ENCODE measurements at places on chromosomes 3 and 15. TPM values are rescaled to one million over a fixed set of nuclear protein-coding genes. Genes with fewer than 3 reads are reported as not detected.

Gene LRRC58
- total RNA-seq, result 25.5 TPM

Gene ANKRD63
- not detected for total RNA-seq

Gene RARB
- total RNA-seq, result not detected

Gene CLDN18
- total RNA-seq, result not detected

Gene EPHA6
- total RNA-seq, result not detected

Gene C3orf22
- total RNA-seq, result not detected

Gene ALPK3
- total RNA-seq, result 0.18 TPM

Gene PLSCR5
- not detected for total RNA-seq

Gene WDR73
- total RNA-seq, result 23.8 TPM

Gene AMOTL2
- total RNA-seq, result not detected

Gene FILIP1L
- total RNA-seq, result 1.5 TPM

GRCh38 chr3:69848113-69848512, 108.8 kb downstream of the MITF start:
- H3K4me3 ChIP-seq, result no peak overlapping the region
- no peak overlapping the region for H3K27ac ChIP-seq
- no peaks in the 10 kb centered on the region for H3K4me1 ChIP-seq

GRCh38 chr3:48989796-48990635, at the start of gene P4HTM:
P4HTM (plus strand) TSS chr3:48990241; CDS start chr3:48990257, 16 bp downstream.
- H3K36me3 ChIP-seq, result peaks cover 22% of the 10 kb centered on the region
- no peaks in the 10 kb centered on the region for H3K27me3 ChIP-seq
- peak within 1 kb of the TSS; percentile 93 for H3K27ac ChIP-seq
- DNase-seq, result peak; percentile 86

DNA sequence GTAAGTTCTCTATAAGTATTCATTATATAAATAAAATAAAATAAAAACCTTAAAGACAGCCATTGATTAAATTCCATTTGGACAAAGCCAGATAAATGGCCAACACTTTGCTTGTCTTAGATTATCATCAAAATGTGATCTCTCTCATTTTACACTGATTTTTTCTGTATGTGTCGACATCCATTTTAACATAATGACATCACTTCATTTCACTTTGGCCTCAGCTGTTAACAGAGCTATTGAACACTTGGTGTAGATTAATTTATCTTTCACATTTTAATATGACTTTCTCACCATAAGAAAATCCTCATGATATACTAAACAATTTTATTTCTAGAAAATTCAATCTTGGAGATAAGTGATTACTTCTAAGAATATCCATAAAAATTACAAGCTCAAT, 198.1 kb downstream of the MECOM start:
- no peak for DNase-seq
- no peaks in the 10 kb centered on the region for H3K4me1 ChIP-seq
- no peaks in the 10 kb centered on the region for H3K36me3 ChIP-seq

GRCh38 chr15:37801529-37801928, 132.9 kb upstream of the TMCO5A start:
- H3K27ac ChIP-seq, result no peak overlapping the region
- DNase-seq, result no peak
- H3K36me3 ChIP-seq, result no peaks in the 10 kb centered on the region
- H3K4me1 ChIP-seq, result no peaks in the 10 kb centered on the region

- no peaks in the 10 kb centered on the region for H3K36me3 ChIP-seq
- DNase-seq, result no peak
- H3K27ac ChIP-seq, result no peak overlapping the region
- H3K27me3 ChIP-seq, result no peaks in the 10 kb centered on the region
- no peak overlapping the region for H3K4me3 ChIP-seq
Measured at GRCh38 chr3:13598926-13599886, 50.3 kb downstream of the FBLN2 start.

- no peak for DNase-seq
- H3K4me3 ChIP-seq, result peak within 1 kb of the TSS; percentile 9
- H3K27me3 ChIP-seq, result peaks cover 38% of the 10 kb centered on the region
- no peak within 1 kb of the TSS for H3K27ac ChIP-seq
- peaks cover 4% of the 10 kb centered on the region for H3K4me1 ChIP-seq
- H3K36me3 ChIP-seq, result no peaks in the 10 kb centered on the region
Measured at GRCh38 chr3:25427942-25428788, at the start of gene RARB. RARB (plus strand) TSS chr3:25428263; CDS start chr3:25428732, 469 bp downstream.

- peaks cover 20% of the 10 kb centered on the region for H3K4me1 ChIP-seq
- no peak overlapping the region for H3K27ac ChIP-seq
- no peak overlapping the region for H3K4me3 ChIP-seq
- no peak for DNase-seq
- no peaks in the 10 kb centered on the region for H3K36me3 ChIP-seq
Measured at GRCh38 chr3:43766672-43767465, 76.1 kb downstream of the ABHD5 start.

GRCh38 chr3:155232605-155233004, 60.9 kb downstream of the STRIT1 start:
- H3K27me3 ChIP-seq, result no peaks in the 10 kb centered on the region
- no peaks in the 10 kb centered on the region for H3K4me1 ChIP-seq
- H3K4me3 ChIP-seq, result no peak overlapping the region
- H3K27ac ChIP-seq, result no peak overlapping the region
- DNase-seq, result no peak
- H3K36me3 ChIP-seq, result no peaks in the 10 kb centered on the region

GRCh38 chr3:153783106-153783505, 338.1 kb upstream of the ARHGEF26 start:
- no peak for DNase-seq
- H3K27ac ChIP-seq, result no peak overlapping the region
- no peaks in the 10 kb centered on the region for H3K4me1 ChIP-seq
- no peaks in the 10 kb centered on the region for H3K36me3 ChIP-seq
- H3K4me3 ChIP-seq, result no peak overlapping the region
- no peaks in the 10 kb centered on the region for H3K27me3 ChIP-seq

GRCh38 chr15:88779944-88780343, 23.3 kb upstream of the ACAN start:
- no peaks in the 10 kb centered on the region for H3K4me1 ChIP-seq
- peaks cover 14% of the 10 kb centered on the region for H3K27me3 ChIP-seq
- H3K4me3 ChIP-seq, result no peak overlapping the region
- no peak overlapping the region for H3K27ac ChIP-seq
- DNase-seq, result no peak

DNA sequence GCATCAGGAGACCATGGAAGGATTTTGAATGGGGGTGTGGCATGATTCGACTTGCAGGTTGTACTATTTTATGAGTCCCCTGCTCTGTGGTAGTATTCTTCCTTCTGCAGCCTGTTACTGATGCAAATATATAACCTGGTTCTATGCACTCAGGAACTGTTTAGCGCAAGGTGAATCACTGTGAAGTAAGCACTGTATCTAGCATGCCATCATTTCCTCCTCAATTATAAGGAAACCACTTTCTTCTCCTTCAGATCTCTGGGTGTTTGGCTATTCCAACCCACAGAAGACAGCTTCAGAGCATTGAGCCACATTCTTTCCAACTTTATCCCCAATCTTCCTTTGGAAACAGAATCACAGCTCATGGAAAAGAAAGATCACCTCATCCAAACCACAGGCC, 176.7 kb downstream of the DIPK2A start:
- H3K4me3 ChIP-seq, result no peak overlapping the region
- no peaks in the 10 kb centered on the region for H3K27me3 ChIP-seq
- DNase-seq, result no peak
- H3K27ac ChIP-seq, result no peak overlapping the region
- no peaks in the 10 kb centered on the region for H3K36me3 ChIP-seq

GRCh38 chr3:126658584-126658983, 3.7 kb upstream of the TXNRD3 start:
- H3K4me1 ChIP-seq, result peaks cover 8% of the 10 kb centered on the region
- no peak overlapping the region for H3K27ac ChIP-seq
- DNase-seq, result no peak
- peaks cover 8% of the 10 kb centered on the region for H3K27me3 ChIP-seq

GRCh38 chr3:184259878-184260723, 1.3 kb downstream of the CAMK2N2 start:
- peaks cover 23% of the 10 kb centered on the region for H3K4me1 ChIP-seq
- peak overlapping the region; percentile 55 for H3K27ac ChIP-seq
- H3K27me3 ChIP-seq, result peaks cover 29% of the 10 kb centered on the region
- peak overlapping the region; percentile 66 for H3K4me3 ChIP-seq
- DNase-seq, result peak; percentile 49

DNA sequence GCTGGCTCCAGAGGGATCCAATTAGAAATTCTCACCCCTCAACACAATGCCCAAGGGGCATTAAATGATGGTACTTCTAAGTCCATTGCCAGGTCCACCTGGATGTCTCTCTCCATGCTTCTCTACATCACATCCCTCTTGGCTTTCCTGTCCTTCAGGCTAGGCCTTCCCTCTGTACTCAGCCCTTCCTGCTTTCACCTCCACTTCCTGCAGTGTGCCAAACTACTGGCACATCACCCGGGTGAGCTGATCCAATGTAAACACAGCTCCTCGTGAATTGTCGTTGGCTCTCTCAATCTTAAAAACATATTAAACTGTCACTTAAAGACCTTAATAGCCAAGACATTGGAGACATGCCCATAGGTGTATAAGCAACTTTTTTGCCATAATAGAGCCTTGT, 4.0 kb downstream of the LMCD1 start:
- H3K36me3 ChIP-seq, result no peaks in the 10 kb centered on the region
- no peak overlapping the region for H3K27ac ChIP-seq
- peaks cover 9% of the 10 kb centered on the region for H3K4me1 ChIP-seq

GRCh38 chr3:52430416-52430810, 14.5 kb downstream of the SEMA3G start:
- H3K27ac ChIP-seq, result no peak overlapping the region
- peaks cover 8% of the 10 kb centered on the region for H3K27me3 ChIP-seq
- H3K4me1 ChIP-seq, result no peaks in the 10 kb centered on the region
- H3K36me3 ChIP-seq, result no peaks in the 10 kb centered on the region

DNA sequence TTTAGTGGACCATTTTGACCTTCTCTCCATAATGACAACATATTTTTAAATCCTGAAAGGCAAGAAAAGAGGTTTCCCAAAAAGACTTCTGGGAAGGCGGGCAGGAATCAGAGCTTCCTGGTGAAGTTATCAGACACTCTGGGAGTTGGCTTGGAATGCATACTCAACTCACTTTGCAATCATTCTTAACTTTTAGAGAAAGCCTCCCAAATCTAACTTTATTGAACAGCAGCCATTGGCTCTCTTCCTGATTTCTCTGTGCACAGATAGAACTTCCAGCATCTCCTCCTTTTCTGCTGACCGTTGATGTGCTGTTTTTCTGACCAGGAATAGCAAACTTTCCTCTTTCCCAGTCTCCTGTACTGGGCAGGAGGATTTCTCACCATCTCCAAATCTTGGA, 44.6 kb downstream of the PLCL2 start:
- H3K4me3 ChIP-seq, result no peak overlapping the region
- no peaks in the 10 kb centered on the region for H3K27me3 ChIP-seq
- H3K4me1 ChIP-seq, result peaks cover 28% of the 10 kb centered on the region

- DNase-seq, result no peak
- peak overlapping the region; percentile 5 for H3K27ac ChIP-seq
- no peak overlapping the region for H3K4me3 ChIP-seq
- H3K4me1 ChIP-seq, result peaks cover 32% of the 10 kb centered on the region
Measured at GRCh38 chr3:157093096-157093495, 66.9 kb downstream of the CCNL1 start.

GRCh38 chr3:38203690-38204089, 38.4 kb downstream of the OXSR1 start:
- no peak overlapping the region for H3K4me3 ChIP-seq
- H3K27me3 ChIP-seq, result no peaks in the 10 kb centered on the region
- peaks cover 35% of the 10 kb centered on the region for H3K4me1 ChIP-seq
- DNase-seq, result no peak
- no peak overlapping the region for H3K27ac ChIP-seq
- H3K36me3 ChIP-seq, result peaks cover 47% of the 10 kb centered on the region

- no peaks in the 10 kb centered on the region for H3K36me3 ChIP-seq
- no peaks in the 10 kb centered on the region for H3K4me1 ChIP-seq
- no peak overlapping the region for H3K27ac ChIP-seq
Measured at GRCh38 chr3:174253940-174254339, 605.2 kb upstream of the NAALADL2 start.

DNA sequence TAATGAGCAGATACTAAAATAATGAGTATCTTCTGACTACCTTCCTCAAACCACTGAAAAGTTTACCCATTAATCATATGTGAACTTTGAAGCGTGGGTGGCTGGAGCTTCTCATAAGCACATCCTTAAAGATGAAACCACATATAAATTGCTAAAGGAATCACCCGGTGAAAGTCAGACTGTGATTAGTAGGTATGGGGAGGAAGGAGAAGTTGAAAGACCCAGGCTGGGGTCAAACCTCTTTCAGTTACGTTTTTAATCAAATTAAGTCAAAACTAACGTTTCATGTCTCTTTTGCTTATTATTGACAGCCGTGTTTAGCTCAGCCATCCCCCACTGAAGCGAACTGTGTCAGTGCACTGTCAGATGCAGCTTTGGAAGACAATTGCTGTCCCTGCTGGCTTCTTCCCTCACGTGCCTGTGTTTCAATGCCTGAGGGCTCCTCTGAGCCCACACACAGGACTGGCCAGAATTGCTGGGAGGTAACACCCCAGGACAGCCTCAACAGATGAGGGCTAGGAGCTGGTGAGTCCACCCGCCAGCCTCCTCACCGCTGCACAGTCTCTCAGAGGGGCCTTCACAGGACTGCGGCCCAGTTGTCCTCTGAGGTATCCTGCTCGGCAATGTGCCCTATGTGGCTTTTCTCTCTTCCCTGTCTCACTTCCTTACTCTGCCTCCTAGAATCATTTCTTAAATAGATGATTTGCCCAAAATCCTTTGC, 29.3 kb upstream of the SH3BP5 start:
- H3K4me1 ChIP-seq, result peaks cover 29% of the 10 kb centered on the region
- H3K36me3 ChIP-seq, result peaks cover under 1% of the 10 kb centered on the region
- H3K27me3 ChIP-seq, result peaks cover 7% of the 10 kb centered on the region
- no peak overlapping the region for H3K4me3 ChIP-seq
- no peak overlapping the region for H3K27ac ChIP-seq

GRCh38 chr15:80701676-80702311, 6.7 kb downstream of the ABHD17C start:
- H3K36me3 ChIP-seq, result no peaks in the 10 kb centered on the region
- H3K4me1 ChIP-seq, result peaks cover 3% of the 10 kb centered on the region
- DNase-seq, result no peak
- H3K27me3 ChIP-seq, result peaks cover 39% of the 10 kb centered on the region
- H3K4me3 ChIP-seq, result no peak overlapping the region
- H3K27ac ChIP-seq, result no peak overlapping the region

- DNase-seq, result no peak
- peaks cover 5% of the 10 kb centered on the region for H3K27me3 ChIP-seq
- peak overlapping the region; percentile 90 for H3K4me3 ChIP-seq
- H3K36me3 ChIP-seq, result peaks cover 26% of the 10 kb centered on the region
- peaks cover 27% of the 10 kb centered on the region for H3K4me1 ChIP-seq
Measured at GRCh38 chr3:43285644-43286043, 696 bp upstream of the SNRK start.

GRCh38 chr15:82549199-82549665, 9.0 kb upstream of the RPS17 start:
- H3K36me3 ChIP-seq, result no peaks in the 10 kb centered on the region
- no peak for DNase-seq
- H3K27ac ChIP-seq, result no peak overlapping the region
- H3K4me1 ChIP-seq, result no peaks in the 10 kb centered on the region
- no peak overlapping the region for H3K4me3 ChIP-seq
